ENCODE measurements at places on chromosomes 2 and 18.

DNA sequence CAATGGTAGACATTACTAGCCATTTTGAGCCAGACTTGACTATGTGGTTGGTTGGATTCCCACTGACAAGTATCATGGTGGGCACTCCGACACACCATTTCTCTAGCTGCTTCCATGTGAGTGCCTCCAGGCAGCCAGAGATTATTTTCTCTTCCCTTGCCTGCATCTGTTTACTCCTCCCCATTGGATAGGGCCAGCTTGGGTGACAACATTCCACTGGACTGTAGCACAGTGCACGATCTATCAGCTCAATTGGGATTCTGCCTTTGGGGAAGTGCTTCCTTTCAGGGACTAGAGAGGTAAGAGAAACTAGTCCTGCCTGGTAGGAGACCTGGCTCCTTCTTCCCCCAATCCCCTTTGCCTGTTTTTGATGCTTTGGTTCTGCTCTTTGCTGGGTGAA, 49.0 kb upstream of the MAP4K3 start:
- DNase-seq, result no peak

- DNase-seq, result no peak
Measured at GRCh38 chr2:205802065-205802464, 119.8 kb downstream of the NRP2 start.

DNA sequence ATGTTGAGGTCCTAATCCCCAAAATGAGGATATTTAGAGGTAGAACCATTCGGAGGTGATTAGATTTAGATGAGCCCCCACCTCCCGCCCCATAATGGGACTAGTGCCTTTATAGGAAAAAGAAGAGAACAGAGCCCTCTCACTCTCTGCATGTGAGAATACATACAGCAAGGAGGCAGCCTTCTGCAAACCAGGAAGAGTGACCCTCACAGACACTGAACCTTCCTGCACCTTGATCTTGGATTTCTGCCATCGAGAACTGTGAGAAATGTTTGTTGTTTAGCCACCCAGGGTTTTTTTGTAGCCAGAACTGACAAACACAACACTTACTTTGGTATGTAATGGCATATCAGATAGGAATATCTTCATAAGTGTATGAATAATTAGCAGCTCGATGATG, 83.7 kb downstream of the XIRP2 start:
- DNase-seq, result no peak

GRCh38 chr2:129164220-129164949, 815.1 kb upstream of the RAB6C start:
- DNase-seq, result no peak

DNA sequence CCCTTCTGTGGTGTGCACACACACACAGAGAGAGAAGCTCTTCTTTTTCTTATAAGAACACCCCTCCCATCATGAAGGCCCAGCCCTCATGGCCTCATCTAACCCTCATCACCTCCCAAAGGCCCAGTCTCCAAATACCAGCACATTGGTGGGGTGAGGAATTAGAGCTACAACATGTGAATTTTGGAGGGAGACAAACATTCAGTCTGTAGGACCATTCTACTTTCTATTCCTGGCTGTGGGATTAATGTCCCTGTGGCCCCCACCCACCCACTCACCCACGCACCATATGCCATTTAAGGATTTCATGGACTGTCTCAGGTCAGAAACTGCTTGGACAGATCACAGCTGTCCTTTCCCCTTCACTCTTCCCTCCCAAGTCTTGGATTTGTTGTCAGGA, 190.2 kb downstream of the GBX2 start:
- DNase-seq, result no peak

GRCh38 chr2:46351750-46352138, 54.5 kb downstream of the EPAS1 start:
- no peak for DNase-seq

GRCh38 chr2:226423498-226423960, 376.1 kb downstream of the IRS1 start:
- DNase-seq, result peak; percentile 34

GRCh38 chr2:95149397-95149984, 10.2 kb downstream of the ZNF514 start:
- DNase-seq, result no peak

GRCh38 chr2:62374301-62375112, 131.5 kb downstream of the TMEM17 start:
- no peak for DNase-seq

DNA sequence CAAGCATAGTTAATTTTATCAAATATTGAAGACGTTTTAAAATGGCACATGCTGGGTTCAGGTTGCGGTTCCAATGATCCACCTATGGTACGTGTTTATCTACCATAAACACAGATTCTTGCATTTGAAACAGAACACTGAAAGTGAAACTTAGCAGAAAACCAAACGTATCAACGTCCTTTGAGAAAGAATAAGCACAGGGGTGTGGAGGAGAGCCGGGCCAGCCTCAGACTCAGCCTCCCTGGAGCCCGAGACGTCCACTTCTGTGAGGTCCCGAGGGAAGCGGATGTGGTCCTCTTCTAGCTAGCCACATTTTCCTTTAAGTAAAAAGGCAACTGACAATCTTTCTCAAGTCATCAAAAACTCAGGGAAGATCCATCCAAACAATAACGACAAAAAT, 195.9 kb downstream of the RTP5 start:
- DNase-seq, result no peak

- DNase-seq, result no peak
Measured at GRCh38 chr2:74261204-74261864, 62.9 kb downstream of the MTHFD2 start.

- no peak for DNase-seq
Measured at GRCh38 chr2:165725421-165725820, 68.6 kb downstream of the GALNT3 start.

DNA sequence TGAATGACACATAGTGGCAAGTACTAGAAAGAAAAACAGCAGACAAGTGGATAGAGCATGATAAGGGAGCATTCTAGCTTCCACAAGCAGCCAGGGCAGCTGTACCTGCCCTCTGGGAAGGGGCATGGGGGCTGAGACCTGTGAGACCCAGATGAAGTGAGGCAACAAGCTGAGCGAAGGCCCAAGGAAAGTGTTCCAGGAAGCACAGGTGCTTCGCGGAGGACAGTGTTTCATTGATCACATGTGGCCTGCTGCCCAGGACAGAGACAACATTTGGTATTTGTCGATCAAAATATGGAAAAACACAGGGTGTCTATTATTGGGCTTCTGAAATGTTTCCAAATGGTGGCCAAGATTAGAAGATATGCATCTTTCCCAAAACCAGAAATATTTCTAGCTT, 149.1 kb downstream of the ZNF516 start:
- no peak for DNase-seq

DNA sequence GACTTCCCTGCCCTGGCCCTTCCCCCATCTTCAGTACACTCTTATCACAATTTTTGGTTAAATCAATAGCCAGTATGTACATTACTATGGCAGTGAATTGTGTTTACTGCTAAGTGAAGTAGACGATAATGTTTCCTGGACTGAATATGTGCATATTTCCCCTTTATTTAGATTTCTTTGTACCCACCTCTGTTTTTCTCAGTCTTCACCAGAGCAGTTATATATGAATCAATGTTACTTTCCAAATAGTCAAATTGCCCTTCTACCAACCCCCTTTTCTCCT, 97.1 kb upstream of the HS6ST1 start:
- no peak for DNase-seq

- no peak for DNase-seq
Measured at GRCh38 chr2:129870685-129871241, 108.7 kb upstream of the RAB6C start.

- DNase-seq, result no peak
Measured at GRCh38 chr18:8455661-8456614, 153.3 kb upstream of the RAB12 start.

GRCh38 chr18:21602299-21602587, 1.7 kb upstream of the ESCO1 start:
- no peak for DNase-seq

DNA sequence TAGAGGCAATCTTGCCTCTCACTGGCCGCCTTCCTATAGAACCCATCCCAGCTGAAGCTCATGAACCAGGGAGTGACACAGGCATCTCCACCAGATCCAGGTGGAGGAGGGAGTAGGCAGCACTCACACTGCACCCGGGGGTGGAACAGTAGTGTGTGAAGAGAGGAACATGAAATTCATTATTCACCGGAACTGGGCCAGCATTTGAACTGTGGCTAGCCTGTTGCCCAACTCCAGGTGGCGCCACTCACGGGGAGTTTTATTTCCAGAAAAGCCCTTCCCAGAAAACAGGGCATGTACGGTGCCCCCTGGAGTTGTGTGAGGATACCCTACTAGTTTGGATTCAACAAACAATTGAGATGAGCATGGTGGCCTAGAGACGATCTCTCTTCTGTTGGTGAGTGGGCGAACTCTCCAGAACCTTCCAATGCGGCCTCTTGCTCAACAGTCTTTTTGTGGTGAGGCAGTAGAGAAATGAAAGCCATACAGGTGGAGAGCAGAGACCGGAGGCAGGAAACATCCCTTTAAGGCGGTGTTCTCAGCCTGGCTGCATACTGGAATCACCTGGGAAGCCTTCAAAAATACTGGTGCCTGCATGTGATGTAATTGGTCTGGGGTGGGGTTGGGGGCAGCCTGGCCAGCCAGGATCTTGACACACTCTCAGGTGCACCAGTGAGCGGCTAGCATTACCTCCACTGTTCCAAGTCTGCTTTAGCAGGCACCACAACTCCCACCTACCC, 73.5 kb upstream of the NEDD4L start:
- DNase-seq, result no peak

DNA sequence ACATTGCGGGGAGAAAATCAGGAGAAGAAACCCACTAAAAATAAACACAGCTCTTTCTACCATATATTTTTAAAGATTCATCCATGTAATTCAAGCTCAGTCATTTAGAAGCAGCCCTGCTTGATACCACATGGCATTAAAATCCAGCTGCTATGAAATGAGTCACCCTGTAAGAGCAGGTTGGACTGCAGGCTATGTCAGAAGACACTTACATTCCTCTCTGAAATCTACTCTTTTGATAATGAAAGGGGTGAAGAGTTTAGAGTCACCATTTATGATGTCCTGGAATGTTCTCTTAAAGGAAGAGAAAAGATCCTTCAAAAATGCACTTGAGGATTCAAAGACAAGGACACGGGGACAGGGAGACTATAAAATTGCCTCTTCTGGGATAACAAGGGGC, 100.6 kb upstream of the APCDD1 start:
- DNase-seq, result no peak

- DNase-seq, result no peak
Measured at GRCh38 chr2:766255-766654, 89.0 kb upstream of the TMEM18 start.

DNA sequence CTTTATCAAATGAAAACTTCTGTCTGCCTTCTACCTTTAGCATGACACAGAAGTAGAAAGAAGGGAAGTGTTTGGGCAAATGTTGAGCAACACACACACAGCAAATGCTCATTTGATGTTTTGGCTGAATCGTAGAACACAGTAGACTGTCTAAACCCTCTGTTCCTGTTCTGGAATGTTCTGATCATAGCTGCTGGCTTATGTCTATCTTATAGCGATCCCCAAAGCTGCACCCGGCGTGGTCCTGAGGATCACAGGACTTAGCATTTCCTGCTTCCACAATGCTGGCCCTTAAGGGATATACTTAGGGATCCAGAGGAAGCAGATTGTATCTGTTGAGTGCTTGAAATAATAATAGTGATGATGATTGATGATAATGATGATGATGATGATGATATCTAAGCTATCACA, 15.2 kb downstream of the GNLY start:
- no peak for DNase-seq

DNA sequence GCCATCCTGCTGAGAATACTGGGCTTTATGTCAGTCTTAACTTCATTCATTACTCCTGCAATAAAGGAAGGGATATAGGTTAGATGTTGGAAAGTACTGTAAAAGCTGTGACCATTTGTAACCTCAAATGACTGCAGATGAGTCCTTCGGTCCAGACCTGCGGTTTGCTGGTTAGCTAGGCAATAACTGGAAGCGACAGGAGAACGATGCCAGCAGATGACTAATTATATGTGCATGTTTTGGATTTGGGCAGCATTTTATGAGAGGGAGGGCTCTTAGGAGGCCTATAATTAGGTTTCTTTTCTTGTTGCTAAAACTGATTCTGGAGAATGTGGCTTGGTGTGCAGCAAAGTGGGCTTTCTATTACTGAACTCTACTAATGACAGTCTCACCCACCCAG, 205.6 kb downstream of the TMEM182 start:
- DNase-seq, result no peak

- DNase-seq, result no peak
Measured at GRCh38 chr2:134108113-134108512, 145.8 kb upstream of the MGAT5 start.

DNA sequence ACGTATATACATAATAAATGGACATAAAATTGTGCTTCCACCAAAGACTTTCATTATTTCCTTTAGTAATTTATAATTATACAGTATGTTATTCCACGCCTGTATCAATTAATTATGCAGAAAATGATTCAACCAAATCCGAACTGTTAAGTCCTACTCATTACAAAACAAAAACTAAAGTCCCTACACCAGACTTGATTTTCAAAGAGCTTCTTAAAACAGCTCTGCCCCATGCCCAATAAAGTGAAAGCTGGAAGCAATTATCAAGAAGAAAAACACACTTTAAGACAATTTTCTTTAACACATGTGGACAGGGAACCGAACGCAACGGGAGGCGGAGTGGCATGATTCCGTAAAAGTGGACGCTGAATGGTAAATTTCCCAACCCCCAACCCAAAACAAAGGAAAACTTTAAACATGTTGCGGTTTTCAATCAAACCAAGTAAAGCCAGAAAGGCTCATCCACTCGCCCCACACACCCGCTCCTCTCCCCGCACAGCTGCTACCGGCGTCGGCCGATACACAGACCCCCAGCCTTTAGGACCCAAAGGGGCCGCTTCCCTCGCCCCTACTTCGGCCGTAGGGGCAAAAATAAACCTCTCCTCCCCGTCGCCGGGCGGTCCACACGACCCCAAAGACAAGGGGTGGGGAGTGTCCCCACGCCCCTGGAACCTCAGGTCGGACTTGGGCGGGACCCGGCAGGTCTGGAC, 705 bp downstream of the YES1 start:
- DNase-seq, result no peak

DNA sequence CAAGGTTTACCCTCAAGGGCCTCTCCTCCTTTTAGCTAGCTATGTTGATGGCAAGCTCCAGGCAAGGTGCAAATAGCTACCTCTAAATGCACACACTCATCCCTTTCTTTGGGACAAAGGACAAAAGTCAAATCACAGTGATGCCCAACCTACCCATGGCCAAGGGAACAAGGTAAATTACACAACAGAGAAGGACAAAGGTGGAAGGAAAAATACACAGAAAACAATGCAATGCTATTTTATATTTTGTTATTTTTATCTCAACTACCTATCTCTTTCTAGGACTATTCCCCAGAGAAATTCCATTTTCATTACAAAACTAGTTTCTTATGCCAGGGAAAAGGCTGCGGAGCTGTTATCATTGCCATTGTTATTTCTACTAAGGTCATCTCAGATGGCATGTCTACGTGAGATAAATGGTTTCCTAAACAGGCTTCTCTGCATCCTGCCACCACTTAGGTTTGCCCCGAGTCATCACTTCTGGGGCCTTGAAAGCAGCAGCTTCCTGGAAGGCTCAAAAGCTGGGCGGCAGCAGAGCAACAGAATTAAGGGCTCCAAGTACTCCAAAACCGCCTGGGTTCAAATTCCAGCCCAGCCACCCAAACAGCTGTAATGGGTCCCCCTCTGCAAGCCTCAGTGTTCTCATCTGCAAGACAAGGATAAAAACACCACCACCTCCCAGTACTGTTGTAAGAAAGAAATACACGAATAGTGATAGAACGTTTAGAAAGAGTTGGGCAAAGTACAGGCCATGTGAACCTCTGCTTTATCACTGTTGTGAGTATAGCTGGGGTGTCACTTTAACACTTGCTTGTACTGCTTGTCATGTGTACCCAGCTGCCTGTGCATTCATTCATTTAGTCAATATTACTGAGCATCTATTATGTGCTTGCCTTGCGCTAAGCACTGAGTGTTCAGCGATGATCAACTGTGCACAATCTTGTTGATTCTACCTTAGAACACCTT, 20.9 kb downstream of the BCL2 start:
- DNase-seq, result no peak
